ENCODE measurements at places on chromosomes 1 and 21.

DNA sequence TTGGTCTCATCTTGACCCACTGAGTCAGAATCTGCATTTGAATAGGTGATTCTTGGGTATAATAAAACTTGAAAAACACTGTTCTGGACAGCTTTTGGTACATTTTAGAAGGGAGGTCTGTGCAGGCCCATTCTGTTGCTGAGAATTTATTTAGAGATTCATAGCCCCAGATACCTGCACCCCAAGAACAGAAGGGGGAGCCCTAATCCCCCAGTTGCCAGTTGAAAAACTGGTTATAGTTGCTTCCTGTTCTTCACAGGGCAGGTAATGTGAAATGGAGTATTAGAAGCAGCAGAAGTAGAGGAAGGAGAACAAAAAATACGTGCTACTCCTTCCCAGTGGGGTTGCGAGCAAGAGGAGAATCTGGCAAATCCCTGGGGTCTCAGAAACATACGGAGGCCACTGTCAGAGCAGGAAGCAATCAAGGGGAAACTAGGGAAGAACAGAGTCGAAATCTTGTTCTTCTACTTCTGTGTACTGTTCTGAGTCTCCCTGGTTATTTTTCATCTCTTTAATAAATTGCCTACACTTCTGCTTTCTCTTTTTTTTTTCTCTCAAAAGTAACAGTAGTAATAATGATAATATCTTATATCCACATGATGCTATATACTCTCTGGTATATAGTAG is 4.6 kb upstream of the CLCA2 start:
- no peak for DNase-seq

DNA sequence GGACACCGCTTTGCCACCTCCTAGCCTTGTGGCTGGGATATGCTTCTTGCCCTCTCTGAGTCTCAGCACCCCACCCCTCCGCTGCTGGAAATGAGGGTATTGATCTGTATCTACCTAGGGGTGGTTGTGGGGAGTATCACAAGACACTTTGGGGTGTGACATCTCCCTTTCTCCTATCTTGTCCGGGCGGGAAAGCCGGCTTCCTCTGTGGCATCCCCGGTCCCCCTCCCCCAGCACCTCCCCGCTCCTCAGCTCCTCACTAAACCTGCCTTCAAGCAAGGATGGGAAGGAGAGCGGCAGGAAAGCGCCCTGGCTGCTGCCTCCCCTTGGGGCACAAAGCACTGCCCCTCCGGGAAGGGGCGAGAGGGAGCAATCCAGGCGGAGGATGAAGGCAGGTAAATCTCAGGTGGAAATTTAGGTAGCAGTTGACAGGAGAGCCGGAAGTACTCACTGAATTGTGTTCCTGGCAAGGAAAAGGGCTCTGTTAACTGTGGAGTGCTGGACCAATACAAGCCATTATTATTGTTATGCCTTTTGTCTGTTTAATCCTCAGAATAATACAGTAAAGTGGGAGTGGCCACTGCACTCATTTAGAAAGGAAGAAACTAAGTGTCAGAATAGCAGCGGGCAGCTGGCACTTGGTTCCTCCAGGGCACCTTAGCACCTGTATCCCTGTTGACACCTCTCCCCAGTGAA is 49.0 kb upstream of the LRP8 start:
- no peak for DNase-seq

GRCh38 chr1:184403961-184404726 is 17.3 kb downstream of the C1orf21 start:
- no peak for DNase-seq

DNA sequence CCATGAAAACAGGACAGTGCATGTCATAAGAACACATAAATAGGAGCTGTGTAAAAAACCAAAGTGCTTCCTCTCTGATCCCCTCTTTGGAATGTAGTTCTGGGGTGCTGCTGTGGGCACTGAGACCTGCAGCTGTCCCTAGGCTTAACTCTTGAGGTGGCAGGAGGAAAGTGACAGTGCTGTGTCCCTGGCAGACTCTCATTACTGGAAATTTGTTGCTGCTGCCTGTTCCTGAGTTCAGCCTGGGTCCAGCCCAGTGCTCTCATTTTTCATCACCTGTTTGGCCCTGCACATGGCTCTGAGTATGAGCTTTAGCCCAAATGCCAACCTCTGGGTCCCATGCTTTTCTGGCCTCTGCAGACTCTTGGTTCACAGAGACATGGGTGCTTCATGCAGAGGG is 329.3 kb downstream of the DSCAM start:
- no peak for DNase-seq

DNA sequence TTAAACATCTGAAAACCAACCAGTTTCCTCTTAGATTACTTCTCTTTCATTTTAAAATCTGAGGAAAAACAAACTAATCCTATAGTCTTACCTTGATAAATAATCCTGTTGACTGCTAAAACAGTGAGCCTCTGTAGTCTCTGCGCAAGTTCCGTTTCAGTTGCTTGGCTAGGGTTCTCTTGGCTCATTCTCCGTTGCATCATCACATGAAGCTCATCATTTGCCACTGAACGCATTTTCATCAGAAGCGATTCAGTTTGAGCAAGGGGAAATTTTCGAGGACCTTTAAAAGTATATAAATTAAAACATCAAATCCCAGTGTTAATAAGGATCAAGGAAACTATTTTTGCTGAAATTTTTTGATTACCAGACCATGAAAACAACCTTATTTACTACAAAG is 96.7 kb upstream of the GNG4 start:
- no peak for DNase-seq

- DNase-seq, result no peak
Measured at GRCh38 chr1:244375051-244375450, 76.7 kb downstream of the ADSS2 start.

DNA sequence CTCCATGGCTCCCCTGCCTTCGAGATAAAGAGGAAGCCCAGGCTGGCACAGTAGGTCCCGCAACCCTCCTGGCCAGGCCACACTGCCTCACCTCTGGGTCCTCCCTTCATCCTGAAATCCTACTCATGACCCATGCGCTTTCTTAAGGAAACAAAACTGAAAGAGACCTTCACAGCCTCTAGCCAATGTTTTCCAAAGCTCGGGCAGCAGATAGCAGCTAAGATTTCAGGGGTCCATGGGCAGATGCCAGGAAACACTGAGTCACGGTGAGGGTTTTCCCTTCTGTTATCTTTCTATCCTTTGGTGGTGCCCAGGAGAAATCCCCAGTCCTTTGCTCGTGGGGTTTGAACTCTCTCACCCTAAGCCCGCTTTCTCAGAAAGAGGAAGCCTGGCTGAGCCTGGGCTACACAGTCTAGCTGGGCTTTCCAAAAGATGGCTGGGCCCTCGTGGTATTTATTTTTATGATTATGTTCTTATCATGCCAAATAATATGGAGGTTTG is 26.6 kb downstream of the TTC39A start:
- DNase-seq, result no peak
